ENCODE measurements at places on chromosomes 6 and 20.

- no peak for DNase-seq
These were observed 1021.6 kb upstream of the FLRT3 start for GRCh38 chr20:15359056-15359455.

DNA sequence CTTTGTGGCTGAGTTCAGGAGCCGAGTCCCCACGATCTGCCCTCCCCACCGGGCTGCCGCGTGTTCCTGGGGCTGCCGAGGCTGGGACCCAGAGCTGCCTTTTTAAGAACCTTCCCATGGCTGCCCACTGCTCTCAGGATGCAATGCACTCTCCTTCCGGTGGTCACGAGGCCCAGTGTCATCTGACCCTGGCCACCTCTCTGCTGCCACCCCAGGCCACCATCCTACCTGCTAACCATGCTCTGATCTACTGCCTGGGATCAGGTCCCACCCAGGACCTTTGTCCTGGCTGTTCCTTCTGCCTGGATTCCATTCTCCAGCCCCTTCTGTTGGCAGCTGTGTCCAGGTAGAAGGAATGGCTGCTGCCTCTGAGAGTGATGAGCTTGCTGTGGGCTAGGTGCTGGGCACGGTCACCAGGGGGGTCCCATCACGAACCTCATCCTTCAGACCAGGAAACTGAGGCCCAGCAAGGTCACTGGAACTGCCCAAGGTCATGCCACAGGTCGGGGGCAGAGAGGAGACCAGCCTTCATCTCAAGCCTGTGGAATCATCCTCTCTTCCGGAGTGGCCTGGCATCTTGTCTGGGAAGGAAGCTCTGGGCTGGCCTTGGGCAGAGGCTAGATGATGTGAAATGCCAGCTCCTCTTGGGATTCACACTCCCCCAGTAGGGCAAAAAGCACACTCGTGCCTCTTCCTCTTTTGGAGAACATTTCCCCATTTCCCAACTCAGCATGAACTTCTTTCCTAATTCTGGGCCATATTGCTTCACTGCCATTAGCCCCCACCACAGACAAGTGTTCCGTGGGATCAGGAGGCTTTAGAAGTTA is 20.5 kb downstream of the PCK1 start:
- DNase-seq: peak; percentile 56

DNA sequence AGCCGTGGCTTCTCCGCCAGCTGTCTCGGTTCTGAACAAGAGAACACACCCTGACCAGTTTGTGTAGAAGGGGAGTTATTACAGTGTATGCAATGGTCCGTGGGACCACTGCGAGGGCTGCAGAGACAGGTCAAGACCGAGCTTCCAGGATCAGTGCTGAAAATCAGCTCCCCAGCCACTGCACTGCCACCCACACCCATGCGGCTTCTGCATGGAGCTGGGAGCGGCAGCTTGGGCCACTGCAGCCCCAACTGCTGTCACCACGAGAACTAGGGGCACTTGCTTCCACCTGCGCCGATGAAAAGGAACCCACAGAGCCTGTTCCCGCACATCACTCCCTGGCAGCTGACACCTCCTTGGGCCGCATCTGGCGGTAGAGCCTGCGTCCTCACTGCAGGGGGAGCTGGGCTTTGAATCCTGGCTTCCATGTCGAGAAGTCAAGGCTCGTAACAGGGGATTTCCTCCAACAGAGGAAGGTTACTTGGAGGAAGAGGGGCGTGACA is 56.2 kb downstream of the TMEM242 start:
- no peak for DNase-seq

DNA sequence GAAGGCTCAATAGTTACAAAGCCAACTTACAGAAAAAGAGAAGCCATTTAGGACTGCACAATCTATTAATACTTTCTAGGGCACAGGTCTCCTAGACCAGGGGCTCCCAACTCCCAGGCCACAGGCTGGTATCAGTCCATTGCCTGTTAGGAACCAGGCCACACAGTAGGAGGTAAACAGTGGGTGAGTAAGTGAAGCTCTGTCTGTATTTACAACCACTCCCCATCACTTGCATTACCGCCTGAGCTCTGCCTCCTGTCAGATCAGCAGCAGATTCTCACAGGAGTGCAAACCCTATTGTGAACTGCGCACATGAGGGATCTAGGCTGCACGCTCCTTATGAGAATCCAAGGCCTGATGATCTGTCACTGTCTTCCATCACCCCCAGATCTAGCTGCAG is 22.5 kb downstream of the TRAF3IP2 start:
- DNase-seq: no peak

GRCh38 chr6:16150098-16150497 is 21.2 kb downstream of the MYLIP start:
- DNase-seq: no peak

- DNase-seq: no peak
These were observed 4.8 kb upstream of the GPR31 start for GRCh38 chr6:167162591-167162990.

- DNase-seq: peak; percentile 83
These were observed 272.4 kb downstream of the GMDS start for GRCh38 chr6:1972962-1973361.

DNA sequence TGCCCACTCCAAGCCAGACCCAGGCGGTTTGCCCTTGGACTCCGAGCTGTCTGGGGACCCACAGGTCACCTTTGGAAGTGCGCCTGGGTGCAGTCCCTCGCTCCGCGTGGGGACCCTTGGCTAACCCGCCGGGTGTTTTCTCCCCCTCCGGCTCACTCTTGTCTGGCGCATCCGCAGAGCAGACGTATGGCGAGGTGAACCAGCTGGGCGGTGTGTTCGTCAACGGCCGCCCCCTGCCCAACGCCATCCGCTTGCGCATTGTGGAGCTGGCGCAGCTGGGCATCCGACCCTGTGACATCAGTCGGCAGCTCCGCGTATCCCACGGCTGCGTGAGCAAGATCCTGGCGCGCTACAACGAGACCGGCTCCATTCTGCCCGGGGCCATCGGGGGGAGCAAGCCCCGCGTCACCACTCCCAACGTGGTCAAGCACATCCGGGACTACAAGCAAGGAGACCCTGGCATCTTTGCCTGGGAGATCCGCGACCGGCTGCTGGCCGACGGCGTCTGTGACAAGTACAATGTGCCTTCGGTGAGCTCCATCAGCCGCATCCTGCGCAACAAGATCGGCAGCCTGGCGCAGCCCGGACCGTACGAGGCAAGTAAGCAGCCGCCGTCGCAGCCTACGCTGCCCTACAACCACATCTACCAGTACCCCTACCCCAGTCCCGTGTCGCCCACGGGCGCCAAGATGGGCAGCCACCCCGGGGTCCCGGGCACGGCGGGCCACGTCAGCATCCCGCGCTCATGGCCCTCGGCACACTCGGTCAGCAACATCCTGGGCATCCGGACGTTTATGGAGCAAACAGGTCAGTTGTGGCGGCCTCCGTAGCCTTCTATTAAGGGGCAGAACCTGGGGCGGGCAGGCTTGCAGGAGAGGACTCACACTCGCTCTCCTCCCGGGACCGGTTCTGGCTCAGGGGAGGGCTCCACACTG is 1.1 kb downstream of the PAX1 start:
- no peak for DNase-seq

GRCh38 chr6:39772559-39773273 is 19.5 kb upstream of the DAAM2 start:
- no peak for DNase-seq

GRCh38 chr6:150142670-150143515 is at the start of gene PPP1R14C:
Gene PPP1R14C, plus strand, starts transcription at chr6:150143044. Its CDS starts 149 bp downstream, at chr6:150143193.
- no peak for DNase-seq

Data from AML-193 (cell line).